HFFc6 (cell line): ENCODE measurements at places on chromosomes 7 and 10. TPM values are rescaled to one million over a fixed set of nuclear protein-coding genes. Genes with fewer than 3 reads are reported as not detected.

C7orf57 gene
- 0.14 TPM in 1 of 3 replicates, not detected in the others for total RNA-seq

UTF1 gene
- total RNA-seq = not detected in 3 replicates

GOLGA7B gene
- total RNA-seq = not detected in 2 replicates

FGF8 gene
- total RNA-seq = not detected in 3 replicates

DNA sequence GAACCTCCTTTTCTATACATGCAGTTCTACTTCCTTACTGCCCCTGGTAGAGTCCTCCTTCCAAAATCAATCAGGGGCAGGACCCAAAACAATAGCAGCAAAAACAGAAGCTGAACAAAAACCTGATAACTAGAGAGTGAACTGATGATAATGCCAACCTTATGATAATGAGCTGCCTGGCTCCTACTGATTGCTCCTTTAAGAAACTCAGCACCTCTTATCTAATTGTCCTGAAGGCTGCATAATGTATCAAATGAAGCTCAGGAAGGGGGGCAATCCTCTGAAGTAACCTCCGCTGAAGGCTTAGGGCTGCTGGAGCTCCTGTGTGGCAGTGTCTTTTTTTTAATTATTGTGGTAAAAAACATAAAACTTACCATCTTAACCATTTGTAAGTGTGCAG is 257.0 kb downstream of the PHTF2 start:
- DNase-seq = no peak

- no peak for DNase-seq
These were observed 77.0 kb upstream of the TRIM24 start for GRCh38 chr7:138382862-138383565.

DNA sequence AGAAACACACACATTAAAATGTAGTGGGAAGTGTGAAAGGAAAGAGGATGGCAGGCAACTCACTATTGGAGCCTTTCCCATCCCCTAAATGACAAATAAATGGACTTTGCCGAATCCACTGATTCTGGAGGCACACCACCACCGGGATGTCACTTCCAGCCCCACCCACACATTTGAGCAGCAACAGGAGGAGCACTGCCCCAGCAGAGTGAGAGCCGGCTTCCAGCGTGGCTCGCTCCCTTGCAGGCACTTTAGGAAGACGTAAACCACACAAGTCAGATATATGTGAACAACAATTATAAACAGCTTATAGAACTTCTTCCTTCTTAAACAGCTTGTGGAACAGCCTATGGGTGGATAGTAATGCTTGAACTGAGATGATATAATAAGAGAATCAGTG is 191.0 kb downstream of the DGKI start:
- DNase-seq = no peak

GRCh38 chr10:4194231-4194630 is 409.2 kb upstream of the KLF6 start:
- no peak for DNase-seq

GRCh38 chr7:157477550-157478212 is 140.9 kb downstream of the DNAJB6 start:
- no peak for DNase-seq

- no peak for DNase-seq
These were observed 7.3 kb downstream of the PPP2R2D start for GRCh38 chr10:131908151-131908550.

- DNase-seq = no peak
These were observed 42.9 kb upstream of the ZNF716 start for GRCh38 chr7:57407125-57407524.

DNA sequence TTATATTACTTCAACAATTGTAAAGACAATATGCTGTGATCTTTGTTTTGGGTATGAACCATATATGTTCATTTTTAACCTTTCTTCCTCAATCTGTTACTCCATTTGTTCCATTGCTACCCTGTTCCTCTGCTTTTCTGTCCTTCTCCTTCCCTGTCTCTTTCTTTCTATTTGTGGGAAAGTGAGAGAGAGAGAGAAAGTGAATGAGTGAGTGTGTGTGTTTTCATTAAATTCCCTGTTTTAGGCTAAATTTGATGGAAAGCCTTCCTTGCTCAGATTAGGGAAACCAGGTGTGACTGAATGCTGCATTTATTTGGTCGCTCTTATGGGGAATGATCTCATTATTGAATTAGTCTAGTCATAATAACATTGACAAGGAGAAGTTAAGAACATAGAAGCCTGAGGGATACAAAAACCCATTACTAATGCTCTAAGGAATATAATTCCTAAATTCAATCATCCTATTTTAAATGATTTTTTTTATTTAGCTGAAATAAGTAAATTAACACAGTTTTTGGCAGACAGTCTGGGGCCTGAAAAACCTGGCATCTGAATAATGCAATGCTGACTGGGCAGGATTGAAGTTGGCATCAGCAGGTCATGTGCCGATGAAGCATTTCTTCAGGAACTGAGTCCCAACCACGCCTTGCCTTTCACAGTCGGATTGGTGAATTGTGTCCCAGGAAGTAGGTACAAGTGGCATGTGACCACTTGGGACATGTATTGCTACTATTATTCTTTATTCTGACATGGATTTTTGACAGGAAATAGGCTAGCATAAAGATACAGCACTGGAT is 117.6 kb upstream of the LRGUK start:
- no peak for DNase-seq

DNA sequence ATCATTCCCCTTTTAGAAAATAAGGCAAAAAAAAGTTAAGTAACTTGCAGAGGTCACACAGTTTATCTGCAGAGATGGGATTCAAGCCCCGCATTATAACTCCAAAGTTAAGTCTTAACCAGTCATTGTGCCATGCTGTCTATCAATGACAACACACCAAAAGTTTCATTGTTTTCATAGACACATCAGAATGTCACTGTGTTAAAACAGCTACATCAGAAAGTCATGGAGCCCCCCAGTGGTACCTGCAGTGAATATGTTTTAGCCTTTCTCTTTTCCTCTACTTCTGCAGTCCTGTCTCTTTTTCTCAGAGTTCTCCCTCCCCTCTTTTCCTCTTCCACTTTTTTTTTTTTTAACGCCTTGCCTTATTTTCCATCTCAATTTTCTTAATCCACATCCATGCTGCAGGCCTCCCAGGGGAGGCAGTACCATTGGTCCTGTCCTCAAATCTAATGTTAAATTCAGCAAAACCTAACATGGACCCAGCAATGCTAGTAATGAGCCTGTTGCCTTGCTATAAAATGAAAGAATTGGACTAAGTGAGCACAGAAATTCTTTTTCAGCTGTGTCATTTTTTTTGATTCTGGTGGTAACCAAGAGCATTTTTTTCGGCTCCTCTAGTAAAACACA is 3.8 kb upstream of the NRCAM start:
- DNase-seq = no peak

DNA sequence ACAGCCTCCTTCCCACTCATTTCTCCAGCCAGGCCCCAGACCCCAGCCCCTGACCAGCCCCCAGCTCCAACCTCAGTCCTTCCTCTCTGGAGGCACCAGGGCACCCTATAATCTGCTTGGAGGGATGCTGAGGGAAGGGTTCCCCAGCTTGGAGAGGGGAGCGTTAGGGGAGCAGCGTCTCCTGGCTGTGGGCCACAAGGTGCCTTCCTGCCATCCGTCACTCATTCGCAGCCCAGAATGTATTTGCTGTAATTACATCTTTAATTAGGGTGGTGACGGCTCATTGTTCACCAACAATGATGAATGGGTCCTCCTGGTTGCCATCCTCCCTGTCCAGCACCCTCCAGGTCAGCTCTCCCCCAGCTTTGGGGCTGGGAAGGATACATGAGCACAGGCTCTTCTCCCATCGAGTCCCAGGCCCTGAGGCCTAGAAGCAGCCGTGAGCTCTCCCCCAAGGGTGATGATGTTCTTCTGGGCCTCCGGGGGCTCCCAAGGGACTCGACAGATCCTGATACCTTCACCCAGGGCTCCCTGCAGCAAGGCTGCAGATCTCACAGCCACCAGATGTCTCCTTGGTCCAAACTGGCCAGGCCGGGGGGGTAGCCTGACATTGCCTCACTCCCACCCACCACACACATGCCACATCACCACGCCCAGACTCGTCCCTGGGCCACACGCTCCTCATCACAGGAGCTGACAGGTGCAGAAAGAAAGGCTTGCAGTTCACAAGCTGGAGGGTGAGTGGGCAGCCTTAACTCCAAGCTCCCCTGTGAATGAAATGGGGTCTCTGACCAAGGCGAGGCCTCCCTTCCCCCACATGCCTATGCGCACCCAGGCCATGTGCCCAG is 26.8 kb downstream of the POLL start:
- no peak for DNase-seq

DNA sequence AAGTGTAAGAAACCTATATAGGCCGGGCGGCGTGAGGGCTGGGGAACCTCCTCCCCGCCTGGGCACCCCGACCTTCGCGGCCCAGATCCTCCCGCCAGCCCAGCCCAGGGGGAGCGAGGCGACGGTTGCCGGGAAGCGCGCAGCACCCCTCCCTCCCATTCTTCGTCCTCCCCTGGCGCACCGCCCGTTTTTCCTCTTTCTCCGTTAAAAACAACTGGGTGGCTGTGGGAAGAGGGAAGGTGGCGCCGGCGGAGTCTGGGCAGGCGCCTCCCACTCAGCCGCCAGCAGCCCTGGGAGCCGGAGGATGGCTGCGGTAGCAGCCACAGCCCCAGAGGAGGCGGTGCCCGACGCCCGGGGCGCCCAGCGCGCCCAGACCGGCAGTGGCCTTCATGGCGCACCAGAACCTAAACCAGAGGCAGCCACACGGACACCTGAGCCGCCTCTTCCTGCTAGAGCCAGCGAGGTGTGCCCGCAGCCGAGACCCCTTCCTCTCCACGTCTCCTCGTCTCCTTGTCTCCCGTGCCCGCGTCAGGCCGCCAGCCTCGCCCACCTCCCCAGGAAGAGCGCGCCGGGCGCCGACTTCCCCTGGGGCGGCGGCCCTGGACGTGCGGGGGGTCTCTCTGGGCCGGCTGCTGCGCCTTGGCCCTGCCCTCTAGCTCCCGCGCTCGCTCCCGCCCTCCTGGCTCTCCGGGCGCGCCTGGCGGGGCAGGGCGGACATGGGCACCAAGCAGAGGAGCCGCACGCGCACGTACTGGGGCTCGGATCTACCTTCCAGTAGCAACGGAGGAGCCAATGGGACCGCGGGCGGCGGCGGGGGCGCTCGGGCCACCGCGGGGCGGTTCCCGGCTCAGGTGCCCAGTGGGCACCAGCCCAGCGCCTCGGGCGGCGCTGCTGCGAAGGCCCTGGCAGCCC is 32.8 kb upstream of the SFTPD start:
- DNase-seq = peak; percentile 19
